ENCODE measurements at places on chromosomes 7 and 10.

DNA sequence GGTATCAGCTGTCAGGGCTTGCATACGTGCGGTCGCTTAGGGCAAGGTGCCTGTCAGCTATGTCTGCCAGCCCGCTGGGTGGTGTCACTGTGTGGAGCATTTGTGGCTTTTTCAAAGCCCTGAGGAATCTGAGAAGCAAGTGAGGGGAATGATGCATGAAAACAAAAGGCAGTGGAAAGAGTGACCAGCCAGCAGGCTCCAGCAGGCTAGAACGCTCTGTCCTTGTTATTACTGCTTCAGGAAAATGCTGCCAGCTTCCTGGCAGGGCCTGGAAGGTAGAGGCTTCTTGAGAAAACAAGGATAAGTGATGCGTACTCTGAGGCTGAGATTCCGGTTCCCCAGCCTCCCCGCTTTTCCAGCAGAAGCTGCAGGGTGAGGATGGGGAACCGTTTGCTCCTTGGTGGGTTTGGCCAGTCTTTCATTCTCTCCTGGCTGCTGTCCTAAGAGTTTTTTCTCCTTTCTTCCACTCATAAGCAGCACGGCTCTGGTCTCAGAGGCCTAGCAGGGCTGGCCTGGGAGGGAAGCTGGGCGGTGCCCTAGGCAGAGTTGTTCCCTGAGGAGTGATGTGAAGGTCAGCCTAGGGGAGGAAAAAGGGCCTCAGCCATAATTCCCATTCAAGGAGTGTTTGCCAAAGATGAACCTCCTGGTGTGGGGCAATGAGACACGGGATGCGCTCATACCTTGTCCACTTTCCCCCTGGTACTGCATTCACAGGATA, 42.8 kb upstream of the MKLN1 start:
- DNase-seq, result peak; percentile 24

DNA sequence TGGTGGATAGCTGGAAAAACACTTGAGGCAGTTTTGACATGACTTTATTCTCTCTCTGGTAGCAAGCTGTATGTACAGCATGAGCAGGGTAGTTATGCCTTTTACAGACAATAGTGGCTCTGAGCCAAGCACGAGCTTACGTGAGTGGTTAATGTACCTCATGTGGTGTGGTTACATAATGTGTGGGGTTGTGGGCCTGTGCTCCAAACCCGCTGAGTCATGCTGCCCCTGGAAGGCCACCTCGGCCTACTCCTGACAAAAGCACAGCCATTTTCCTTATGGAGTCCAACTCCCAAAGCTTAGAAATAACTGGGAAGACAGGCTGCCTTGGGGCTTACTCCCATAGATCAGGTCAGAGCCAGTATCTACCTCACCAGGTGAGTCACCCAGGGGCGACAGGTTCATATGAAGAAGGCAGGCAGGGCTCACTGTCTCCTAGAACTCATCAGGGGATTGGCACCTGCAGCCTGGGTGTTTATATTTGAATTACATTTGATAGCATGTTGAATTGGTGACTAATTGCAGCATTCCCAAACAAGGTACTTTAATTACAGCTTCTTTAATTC, 404.5 kb downstream of the ADRA2A start:
- no peak for DNase-seq

DNA sequence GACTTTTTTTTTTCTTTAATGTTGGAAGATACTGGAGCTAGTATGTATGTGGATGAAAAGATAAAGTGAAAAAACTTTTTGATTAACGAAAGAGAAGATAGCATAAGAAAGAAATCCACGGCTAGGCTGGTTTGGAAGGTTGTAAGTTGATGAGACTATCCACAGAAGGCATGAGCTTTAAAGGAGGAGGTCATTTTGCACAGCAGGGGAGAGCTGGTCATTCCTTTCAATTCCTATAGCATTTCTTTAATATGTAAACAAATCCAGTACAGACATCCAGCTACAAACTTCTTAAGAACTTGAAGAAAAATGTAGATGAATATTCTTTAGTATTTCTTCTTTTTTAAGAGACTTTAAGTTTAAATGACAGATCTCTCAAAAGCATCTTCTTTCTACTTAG, 281.3 kb downstream of the CACNA2D1 start:
- no peak for DNase-seq

DNA sequence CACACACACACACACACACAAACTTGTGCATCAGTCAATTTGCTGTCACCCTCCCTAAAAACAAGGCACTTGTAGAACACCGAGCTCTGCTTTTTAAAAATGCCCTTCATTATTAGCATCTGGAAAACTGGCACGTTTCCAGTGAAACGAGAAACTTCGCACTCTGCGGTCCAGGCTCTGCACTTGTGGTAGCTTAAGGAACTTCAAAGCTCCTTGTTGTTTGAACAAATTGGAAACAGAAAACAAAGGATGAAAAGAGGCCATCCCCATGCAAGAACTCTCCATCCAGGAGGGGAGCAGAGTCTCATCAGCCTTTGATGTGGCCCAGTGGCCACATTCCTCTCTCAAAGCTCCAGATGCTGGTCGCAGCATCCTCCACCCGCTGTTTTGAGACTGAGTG, 105.1 kb downstream of the C10orf90 start:
- DNase-seq, result no peak

- DNase-seq, result no peak
Observed at GRCh38 chr7:129514683-129515082, 12.4 kb downstream of the SMKR1 start.

DNA sequence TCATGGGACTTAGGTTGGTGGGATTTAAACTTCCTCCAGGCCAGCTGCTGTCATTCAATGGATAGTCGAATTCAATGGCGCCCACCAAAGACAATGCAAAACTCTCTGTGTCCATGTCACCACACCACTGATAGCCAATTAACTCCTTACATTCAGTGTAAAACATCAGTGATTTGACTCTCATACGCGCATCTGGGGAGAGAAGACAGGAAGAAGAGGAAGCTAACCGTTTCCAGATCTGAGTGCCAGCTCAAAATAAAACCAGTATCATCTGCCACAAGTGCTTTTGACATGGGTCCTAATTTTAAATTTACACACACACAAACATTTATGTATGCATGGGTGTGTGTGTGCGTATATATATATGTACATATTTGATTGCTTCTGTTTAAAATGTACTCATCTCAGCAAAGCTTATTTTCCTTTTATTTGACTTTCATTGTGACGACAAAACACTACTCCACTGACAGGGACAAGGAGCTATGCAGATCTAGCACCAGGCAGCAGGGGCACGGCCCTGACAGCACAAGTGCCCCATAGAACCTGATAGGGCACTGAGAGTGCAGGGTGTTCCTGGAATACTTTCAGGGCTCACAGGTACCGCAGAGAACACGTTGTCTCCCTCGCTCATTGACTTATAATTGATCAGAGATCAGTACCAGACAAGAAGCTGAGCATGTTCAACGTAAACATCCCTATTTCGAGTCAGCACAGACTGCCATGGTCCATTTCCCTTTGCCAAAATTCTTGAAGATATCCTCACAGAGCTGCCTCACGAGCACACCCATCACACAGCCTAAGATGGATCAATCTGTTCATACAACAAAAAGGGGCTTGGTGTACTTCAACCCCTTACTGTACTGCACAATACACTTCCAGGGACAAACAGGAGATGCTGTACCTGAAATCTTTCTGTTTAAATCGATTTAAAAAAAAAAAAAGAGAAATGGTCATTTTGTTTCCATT, 176.1 kb downstream of the COBL start:
- no peak for DNase-seq

DNA sequence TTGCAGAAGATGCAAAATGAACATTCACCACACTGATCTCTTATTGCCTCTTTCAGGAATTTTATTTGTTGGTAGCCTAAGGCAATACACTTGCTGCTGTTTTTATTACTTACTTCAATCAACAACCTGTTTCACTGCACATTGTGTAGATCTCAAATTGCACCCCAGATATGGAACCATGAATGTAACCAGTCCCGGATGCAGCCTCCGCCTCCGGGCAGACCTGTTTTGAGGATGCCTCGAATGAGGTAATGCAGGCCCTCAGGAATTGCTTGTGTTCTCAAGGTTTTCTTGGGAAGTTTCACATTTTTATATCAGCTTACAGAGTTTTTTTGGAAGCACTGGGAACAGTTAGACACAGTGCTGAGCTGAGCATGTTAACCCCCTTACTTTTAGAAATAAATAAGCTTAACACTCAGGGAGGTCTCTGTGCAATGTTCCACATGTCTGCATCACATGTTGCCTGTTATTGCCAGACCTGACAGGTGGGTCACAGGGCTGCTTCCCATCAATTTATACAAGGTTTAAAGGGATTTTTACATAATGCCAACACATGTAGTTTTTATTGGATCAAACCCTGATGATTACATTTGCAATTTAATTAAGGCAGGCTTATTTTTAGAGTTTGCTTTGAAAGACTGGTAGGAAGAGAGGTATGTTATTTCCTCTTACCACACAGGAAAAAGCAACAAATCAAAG, 193.1 kb upstream of the POM121L12 start:
- no peak for DNase-seq

DNA sequence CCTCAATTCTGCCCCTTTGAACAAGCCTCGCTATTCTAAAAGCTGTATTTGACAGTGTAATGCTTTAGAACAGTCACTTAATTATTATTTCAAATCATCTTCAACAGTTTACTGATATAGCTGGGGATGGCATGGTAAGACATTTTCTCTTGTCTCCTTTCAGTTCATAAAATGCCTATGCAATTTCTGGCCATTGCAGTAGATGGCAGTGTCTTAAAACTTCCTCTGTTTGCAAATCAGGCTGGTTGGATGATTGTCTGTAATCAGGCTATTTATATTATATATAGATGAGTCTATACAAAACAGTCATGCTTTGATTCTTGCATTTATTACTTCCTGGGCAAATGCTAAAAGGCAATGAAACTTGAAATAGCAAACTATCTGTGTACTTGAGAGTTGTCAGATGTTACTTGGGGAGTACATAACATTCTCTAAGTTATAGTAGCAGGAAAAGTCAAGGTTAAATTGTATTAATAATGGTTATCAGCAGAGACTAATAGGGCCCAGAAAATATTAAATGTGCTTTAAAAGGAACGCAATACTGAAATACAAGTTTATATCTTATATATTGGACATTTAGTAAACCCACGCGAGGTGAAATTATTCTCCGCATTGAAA, 55.5 kb upstream of the LHFPL3 start:
- DNase-seq, result no peak

GRCh38 chr7:102426268-102427018, 6.9 kb upstream of the ORAI2 start:
- DNase-seq, result no peak

- no peak for DNase-seq
Observed at GRCh38 chr7:75819711-75820110, 6.1 kb upstream of the CCL24 start.

GRCh38 chr7:80139236-80139635, 4.6 kb downstream of the GNAI1 start:
- DNase-seq, result no peak
